Right renal pelvis (tissue), 4 donors: ENCODE measurements at places on chromosomes 2 and 18. TPM values are rescaled to one million over a fixed set of nuclear protein-coding genes. Genes with fewer than 3 reads are reported as not detected.

AQP12A gene
- 1.6 TPM for polyA plus RNA-seq

REG1A gene
- polyA plus RNA-seq: not detected

GRCh38 chr2:113075030-113075429, 7.3 kb downstream of the IL1F10 start:
- DNase-seq: no peak

DNA sequence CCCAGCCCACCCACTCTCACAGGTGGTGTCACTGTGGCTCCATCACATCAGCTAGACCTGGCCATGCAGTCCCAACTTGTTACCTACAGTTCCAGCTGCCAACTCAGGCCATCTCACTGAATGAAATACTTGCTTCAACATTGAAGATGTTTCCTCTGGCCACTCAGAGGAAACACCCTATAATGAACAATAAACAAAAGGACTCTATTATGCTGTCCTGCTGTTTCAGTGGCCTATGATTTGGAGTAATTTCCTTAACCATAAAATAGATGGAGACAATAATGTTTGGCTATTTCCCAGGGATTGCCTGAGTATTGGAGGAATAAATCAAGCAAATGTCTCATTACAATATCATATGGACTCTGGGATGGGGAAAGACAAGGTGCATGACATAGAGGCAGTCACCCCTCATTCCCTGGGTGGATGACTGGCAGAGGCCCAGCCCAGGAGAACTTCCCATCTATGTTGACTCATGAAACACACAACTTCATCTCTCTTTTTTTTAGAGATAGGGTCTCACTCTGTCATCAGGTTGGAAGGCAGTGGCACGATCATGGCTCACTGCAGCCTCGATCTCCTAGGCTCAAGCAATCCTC, 134.4 kb downstream of the TGIF1 start:
- no peak for DNase-seq

DNA sequence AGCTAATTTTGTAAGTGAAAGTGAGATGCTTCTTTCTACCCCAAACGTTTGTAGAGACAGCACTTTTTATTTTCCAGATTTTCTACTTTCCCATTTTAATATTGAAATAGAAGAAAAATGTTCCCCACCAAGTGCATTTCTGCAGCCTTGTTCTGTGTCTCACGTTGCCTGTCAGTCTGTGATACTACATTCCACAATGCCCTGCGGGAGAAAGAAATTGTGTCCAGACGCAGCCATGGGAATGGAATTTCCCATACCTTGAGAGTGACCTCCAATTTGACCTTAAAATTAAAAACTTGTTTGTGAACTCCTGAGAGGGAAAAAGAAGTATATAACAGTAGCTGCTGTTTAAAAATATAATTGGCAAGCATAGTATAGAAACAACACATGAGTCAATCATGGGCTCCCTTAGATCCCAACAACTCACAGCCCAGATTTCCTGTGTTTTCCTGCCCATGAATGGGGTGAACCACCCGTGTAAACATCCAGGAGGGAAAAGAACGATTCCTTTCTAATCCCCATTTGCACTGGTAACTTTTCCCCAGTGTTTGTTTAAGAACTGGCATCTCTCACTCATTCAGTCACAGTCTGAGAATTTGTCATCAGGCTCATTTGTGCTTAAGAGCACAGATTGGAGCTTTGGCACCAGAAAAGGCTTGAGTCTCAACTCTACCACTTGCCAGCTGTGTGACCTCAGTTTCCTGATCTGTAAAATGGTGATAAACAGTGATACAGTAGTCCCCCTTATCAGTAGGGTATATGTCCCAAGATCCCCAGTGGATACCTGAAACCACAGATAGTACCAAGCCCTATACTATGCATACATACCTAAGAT, 166.1 kb upstream of the ZNF521 start:
- no peak for DNase-seq

DNA sequence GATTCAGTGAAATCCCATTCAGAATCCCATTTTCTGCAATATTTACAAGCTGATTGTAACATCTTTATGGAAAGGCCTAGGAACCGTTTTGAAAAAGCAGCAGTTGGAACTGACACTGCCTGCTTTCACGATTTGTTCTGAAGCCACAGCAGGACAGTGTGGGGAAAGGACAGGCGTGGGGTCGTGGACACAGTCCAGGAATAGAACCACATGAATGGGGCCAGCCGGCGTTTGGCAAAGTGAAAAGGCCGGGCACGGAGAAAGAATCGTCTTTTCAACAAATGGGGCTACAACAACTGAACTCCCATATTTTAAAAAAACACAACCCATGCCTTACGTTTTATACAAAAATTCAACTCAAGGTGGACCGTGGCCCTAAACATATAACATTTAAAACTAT, 69.8 kb downstream of the SLC66A2 start:
- no peak for DNase-seq

DNA sequence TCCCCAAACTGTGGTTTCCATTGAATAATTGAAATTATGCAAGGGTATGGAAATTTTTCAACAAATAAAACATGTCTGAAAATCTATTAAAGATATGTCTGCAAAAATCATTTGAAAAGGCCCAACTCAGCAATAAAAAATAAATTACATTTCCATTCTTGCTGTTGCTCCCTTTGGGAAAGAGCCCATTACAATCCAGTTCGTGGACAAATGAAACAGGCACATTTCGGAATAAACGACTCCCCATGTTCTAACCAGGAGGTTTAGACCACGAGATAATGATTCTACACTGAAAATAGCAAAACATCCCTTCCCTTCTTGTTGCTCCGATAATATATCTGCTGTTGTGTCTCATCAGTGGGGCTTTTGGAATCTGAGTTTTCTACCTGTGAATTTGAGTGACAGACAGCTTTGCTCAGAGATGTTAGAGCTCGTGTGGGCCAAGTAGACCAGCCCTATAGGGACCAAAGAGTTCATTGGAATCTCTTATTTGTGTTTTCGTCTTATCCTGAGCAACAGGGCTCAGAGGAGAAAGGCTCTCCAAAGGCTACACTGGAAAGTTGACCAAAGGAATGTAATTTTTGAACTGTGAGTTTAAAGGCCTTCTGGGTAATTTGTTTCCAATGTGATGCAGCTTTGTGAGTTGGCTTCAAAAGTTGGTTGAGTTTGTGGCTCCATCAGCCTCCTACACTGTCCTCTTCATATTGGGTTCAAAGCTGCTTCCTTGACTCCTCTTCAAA, 119.5 kb downstream of the ACTR3 start:
- no peak for DNase-seq
